ENCODE measurements at places on chromosomes 1 and 21. TPM values are rescaled to one million over a fixed set of nuclear protein-coding genes. Genes with fewer than 3 reads are reported as not detected.

GRCh38 chr1:74523873-74524480, 11.6 kb upstream of the LRRC53 start:
- H3K36me3 ChIP-seq: no peaks in the 10 kb centered on the region
- H3K27me3 ChIP-seq: no peaks in the 10 kb centered on the region
- no peak for DNase-seq
- no peak overlapping the region for H3K27ac ChIP-seq
- H3K4me3 ChIP-seq: no peak overlapping the region
- peaks cover 10% of the 10 kb centered on the region for H3K4me1 ChIP-seq

GRCh38 chr1:36367798-36368197, 17.9 kb downstream of the STK40 start:
- H3K4me1 ChIP-seq: peaks cover 10% of the 10 kb centered on the region
- H3K36me3 ChIP-seq: no peaks in the 10 kb centered on the region
- no peak for DNase-seq
- H3K4me3 ChIP-seq: no peak overlapping the region
- no peak overlapping the region for H3K27ac ChIP-seq

GRCh38 chr1:37692834-37693175, 489 bp downstream of the CDCA8 start:
- no peak for DNase-seq
- H3K36me3 ChIP-seq: peaks cover 38% of the 10 kb centered on the region
- peaks cover 5% of the 10 kb centered on the region for H3K4me1 ChIP-seq
- peak overlapping the region; percentile 82 for H3K4me3 ChIP-seq
- H3K27ac ChIP-seq: peak overlapping the region; percentile 79
- H3K27me3 ChIP-seq: no peaks in the 10 kb centered on the region

DNA sequence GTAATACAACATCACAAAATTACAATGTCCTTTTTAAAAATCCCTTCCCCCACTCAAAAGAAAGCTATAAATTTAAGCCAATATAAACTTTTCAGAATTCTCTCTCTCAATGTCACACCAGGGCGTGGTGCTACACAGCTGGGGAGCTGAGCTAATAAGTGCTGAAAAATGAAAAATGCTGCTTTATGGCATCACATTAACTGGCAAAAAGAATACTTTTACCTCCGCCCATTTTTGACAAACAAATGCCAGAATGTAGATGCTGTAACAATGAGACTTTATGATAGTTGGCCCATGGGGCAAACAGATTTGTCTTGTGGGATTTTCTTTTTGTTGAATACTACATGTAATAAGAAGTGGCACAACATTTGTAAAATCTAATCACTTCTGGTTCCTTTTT, 12.7 kb upstream of the LYPLAL1 start:
- no peak overlapping the region for H3K27ac ChIP-seq
- DNase-seq: no peak
- H3K36me3 ChIP-seq: no peaks in the 10 kb centered on the region
- no peaks in the 10 kb centered on the region for H3K27me3 ChIP-seq

DNA sequence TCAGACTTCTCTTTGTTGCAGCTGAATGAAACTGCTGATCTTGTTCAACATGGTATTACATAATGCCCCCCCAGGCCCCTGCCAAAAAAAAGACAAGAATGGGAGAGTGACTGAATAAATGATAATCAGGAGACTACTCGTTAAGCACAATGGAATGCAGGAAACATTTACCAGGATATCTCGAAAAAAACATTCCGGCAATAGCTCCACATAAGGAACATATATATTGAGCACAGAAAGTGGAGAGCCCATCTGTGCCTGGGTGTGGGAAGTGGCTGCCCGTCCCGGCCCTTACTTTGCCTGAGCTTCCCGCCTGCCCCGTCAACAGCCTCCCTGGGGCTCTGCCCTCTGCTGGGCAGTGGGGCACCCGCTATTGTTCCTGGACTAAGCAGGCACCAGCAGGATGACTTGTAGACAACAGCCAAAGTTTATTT, 13.3 kb downstream of the TRIM11 start:
- H3K4me3 ChIP-seq: no peak overlapping the region
- no peak for DNase-seq
- no peaks in the 10 kb centered on the region for H3K27me3 ChIP-seq
- no peaks in the 10 kb centered on the region for H3K4me1 ChIP-seq
- peaks cover 24% of the 10 kb centered on the region for H3K36me3 ChIP-seq

DNA sequence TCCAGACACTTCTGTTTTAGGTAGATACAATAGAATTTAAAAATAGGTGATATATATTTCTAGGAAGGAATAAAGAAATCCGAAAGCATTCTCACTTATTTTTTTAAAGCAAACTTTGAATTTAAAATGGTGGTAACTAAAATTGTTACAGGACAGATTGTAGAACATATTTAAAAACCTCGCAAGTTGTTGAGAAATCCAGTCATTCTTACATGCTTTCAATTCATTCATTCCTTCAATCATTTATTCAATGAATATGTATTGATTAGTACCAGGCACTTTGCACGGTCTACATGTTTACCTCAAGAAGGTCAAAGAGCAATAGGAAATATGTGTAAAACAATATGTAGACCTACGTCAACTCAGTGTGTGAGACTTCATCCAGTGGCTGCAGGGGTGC, 189.9 kb upstream of the SNX7 start:
- H3K27ac ChIP-seq: no peak overlapping the region
- no peak for DNase-seq
- H3K4me3 ChIP-seq: no peak overlapping the region
- H3K4me1 ChIP-seq: no peaks in the 10 kb centered on the region
- H3K36me3 ChIP-seq: no peaks in the 10 kb centered on the region

DNA sequence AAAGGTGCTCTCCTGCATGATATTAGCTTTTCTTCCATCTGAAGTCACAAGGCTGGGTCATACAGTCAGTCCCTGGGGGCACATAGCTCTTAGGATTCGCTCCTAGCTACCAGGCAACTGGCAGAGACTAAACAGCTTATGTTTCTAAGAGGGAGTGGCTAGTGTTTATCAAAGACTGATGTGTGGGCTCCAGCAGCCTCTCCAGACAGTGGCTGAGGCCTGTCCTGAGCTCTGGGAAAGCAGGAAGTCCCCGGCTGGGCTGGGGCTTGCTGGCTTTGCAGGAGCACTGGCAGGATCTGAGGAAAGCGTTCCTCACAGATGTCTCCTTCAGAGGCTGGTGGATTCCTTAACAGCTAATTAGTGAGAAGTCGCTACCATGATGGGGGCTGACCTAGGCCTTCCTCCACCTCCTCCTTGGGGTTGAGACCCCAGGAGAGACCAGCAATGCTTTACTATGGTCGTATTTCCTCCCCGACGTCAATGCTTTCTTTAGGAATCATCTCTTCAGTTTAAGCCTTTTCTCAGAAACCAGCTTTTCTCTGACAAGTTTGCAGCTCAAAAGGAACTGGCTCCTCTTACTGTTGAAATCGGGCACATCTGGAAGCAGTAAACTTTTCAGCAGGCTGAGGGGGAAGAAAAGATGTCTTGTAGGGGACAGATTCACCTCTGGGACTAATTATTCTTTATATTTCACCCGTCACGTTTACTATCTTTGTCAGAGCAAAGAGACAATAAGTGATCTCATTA, 33.5 kb upstream of the HHAT start:
- DNase-seq: peak; percentile 52
- no peak overlapping the region for H3K27ac ChIP-seq
- peaks cover 14% of the 10 kb centered on the region for H3K4me1 ChIP-seq
- H3K27me3 ChIP-seq: peaks cover 4% of the 10 kb centered on the region

DNA sequence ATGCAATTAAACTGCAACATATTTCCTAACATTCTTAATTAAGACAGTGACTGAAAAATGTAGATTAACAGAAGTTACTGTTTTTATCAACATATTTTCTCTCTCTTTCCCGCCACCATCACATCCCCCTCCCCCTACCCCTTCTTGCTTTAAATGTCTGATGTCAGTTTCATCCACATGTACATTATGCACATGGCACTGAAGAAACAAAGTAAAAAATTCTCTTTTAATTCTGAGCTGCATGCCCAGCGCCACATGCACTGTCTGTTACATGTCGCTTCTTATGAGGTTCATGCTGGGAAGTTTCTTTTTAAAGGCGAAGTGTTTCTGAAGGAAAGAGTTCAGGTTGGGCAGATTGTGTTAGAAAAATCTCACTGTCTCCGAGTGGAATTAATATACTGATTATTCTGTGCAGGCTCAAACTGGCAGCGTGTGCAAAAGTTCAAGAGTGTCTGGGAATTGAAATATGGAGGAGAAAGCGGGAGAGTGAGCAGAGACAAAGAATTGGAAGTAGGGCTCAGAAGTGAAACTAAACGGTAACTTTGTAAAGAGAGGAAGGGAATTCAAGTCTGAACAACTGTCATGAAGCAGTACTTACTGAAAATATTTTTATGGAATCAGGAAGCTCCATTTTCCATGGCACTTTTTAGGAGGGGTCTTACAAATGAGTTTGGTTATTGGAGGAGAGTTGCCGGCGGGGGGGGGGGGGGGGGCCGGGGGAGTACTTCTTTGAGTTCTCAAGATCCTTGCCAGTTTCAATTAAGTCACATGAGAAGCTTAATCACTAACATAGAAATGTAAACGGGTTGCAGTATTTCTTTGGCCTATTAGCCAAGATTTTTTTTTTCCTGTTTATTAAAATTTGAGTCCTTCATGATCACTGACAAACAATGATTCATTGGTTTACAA, 217.6 kb downstream of the SDCCAG8 start:
- DNase-seq: no peak
- no peak overlapping the region for H3K4me3 ChIP-seq
- H3K36me3 ChIP-seq: no peaks in the 10 kb centered on the region
- H3K27ac ChIP-seq: no peak overlapping the region
- H3K4me1 ChIP-seq: no peaks in the 10 kb centered on the region

- peak within 1 kb of the TSS; percentile 67 for H3K4me3 ChIP-seq
- H3K27me3 ChIP-seq: no peaks in the 10 kb centered on the region
- H3K27ac ChIP-seq: peak within 1 kb of the TSS; percentile 54
- DNase-seq: peak; percentile 83
- H3K4me1 ChIP-seq: peaks cover 10% of the 10 kb centered on the region
Observed at GRCh38 chr21:44939532-44940115, at the start of gene SLX9. SLX9 (plus strand) TSS chr21:44940029; CDS start chr21:44940058, 29 bp downstream.

- H3K27ac ChIP-seq: no peak overlapping the region
- H3K27me3 ChIP-seq: no peaks in the 10 kb centered on the region
- H3K4me3 ChIP-seq: no peak overlapping the region
- no peaks in the 10 kb centered on the region for H3K4me1 ChIP-seq
Observed at GRCh38 chr1:192940658-192941057, 118.5 kb downstream of the UCHL5 start.

DNA sequence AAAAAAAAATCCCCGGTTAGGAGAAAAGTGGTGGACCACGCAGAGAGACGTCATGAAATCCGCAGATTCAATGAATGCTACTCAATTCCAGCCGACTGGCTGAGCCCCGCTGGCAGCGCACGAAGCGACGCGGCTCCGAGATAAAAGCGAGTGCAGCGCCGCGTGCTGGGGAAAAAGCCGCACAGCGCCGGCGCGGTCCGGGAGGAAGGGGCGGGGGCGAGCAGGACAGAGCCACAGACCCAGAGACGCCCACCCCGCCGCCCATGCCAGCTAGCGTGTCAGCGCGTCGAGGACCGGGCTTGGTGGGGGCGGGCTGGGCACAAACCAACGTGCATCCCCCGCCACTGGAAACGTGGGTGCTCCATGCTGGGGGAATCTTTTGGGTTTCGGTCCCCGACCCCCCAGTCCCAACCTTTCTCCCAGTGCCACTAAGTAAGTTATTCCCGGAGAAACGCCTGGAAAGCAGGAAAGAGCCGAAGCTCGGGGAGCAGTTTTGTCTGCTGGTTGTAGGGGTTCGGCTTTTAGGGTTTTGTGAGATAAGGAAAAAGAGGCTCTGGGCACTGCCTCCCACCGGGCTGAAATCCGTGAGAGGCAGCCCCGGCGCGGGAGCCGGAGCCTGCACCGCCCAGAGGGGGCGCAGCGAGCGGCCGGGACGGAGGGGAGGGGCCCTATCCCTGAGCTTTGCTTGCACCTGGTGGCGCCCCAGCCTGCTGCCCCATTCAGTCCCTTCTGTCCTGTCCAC, at the start of gene KCNJ6:
KCNJ6 (minus strand) TSS at position 148 of the 742 bp plus-strand sequence. CDS start 75,775 bp downstream, outside the sequence.
- H3K4me3 ChIP-seq: no peak within 1 kb of the TSS
- H3K36me3 ChIP-seq: no peaks in the 10 kb centered on the region
- H3K27me3 ChIP-seq: no peaks in the 10 kb centered on the region
- no peaks in the 10 kb centered on the region for H3K4me1 ChIP-seq

DNA sequence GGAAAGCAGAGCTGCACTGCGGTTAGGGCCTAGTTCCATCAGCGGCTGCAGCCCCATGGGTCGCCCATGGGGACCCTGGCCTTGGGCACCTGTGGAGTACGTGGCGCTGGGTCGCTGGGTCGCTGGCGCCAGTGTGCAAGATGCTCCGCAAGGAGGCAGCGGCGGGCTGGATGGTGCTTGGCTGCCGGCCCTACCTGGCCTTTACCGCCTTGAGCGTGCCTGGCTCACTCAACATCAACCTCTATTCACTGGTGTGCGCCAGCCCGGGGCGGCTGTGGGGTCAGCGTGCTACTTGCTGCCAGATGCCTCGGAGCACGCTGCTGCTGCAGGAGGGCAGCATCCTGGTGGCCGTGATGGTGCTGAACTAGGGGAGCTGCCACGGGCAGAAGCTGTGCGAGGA, 85.1 kb upstream of the RHOU start:
- H3K4me3 ChIP-seq: no peak overlapping the region
- no peak overlapping the region for H3K27ac ChIP-seq
- H3K27me3 ChIP-seq: no peaks in the 10 kb centered on the region
- no peak for DNase-seq
- no peaks in the 10 kb centered on the region for H3K36me3 ChIP-seq
- H3K4me1 ChIP-seq: no peaks in the 10 kb centered on the region

DNA sequence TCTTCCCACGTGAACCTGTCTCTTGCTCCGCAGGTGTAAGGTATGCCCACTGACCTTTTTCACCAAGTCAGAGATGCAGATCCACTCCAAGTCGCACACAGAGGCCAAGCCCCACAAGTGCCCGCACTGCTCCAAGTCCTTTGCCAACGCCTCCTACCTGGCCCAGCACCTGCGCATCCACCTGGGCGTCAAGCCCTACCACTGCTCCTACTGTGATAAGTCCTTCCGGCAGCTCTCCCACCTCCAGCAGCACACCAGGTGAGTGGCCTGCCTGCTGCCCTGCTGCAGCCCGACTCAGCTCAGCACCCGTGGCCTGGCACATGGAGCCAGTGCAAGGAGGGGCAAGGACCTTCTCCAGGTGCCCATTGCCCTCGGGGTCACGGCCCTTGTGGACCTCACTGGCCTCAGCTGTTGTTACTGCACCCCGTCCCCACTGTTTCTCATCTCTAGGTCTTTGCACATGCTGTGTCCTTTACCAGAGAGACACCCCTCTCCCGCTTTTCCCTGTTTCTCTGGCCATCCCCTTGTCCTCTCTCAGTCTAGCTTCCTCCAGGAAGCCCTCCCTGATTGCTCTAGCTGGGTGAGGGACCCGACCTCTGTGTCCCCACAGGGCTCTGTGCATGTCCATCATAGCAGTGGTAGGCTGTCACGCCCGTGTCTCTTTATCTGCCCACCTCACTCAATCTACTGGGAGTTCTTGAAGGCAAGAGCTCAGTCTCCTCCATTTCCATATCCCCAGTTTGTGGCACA, 25.4 kb downstream of the ZNF362 start:
- peaks cover 49% of the 10 kb centered on the region for H3K36me3 ChIP-seq
- H3K4me1 ChIP-seq: no peaks in the 10 kb centered on the region
- no peaks in the 10 kb centered on the region for H3K27me3 ChIP-seq
- no peak overlapping the region for H3K27ac ChIP-seq
- DNase-seq: no peak
- no peak overlapping the region for H3K4me3 ChIP-seq

Gene FAAH
- not detected for total RNA-seq

Gene RGS8
- 1.6 TPM for total RNA-seq

Gene GNAT2
- total RNA-seq: 0.08 TPM

Gene OR2G3
- not detected for total RNA-seq

Gene KLHDC7A
- total RNA-seq: not detected

Gene COL9A2
- total RNA-seq: 5.2 TPM

Gene USP48
- total RNA-seq: 51.4 TPM

Data from SJCRH30 (cell line).